D721Med (cell line): ENCODE measurements at places on chromosomes 1 and 21.

DNA sequence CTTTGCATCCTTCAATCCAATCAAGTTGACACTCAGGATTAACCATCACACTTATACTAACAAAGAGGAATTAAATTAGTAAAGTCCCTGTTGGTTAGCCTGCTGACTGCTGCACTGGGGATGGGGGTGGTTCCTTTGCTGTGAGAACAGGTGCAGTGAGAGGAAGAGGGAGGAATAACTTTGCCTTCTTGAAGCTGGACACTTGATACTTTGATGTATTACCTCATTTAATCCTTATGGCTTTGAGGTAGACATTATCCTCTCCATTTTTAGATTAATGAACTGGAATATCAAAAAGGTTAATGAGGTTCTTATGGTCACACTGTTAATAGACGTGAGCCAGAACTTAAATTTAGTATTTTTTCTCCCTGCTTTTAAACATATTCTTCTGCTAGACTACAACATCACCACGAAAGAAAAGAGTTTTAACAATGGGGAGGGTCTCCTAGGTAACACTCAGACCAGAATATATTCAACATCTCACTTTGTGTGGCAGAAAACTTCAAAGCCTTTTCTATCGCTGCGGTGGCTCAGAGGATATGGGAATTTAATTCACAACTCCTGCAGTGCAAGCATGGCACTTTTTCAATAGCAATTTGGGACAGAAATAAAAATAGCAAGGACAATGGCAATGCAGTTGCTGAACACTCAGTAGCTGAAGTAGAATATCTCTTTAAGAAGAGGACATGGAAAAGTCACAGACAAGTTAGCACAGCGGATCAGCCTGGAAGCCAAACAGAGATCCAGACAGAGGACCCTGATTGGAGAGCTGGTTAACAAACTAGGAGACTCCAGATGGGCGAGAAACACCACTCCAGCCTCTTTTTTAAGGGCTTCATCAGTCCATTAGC is 68.8 kb upstream of the DNAH14 start:
- DNase-seq: no peak

GRCh38 chr1:36857754-36858153 is 176.6 kb downstream of the GRIK3 start:
- DNase-seq: no peak

GRCh38 chr1:156667968-156668709 is 9.1 kb downstream of the NES start:
- no peak for DNase-seq

DNA sequence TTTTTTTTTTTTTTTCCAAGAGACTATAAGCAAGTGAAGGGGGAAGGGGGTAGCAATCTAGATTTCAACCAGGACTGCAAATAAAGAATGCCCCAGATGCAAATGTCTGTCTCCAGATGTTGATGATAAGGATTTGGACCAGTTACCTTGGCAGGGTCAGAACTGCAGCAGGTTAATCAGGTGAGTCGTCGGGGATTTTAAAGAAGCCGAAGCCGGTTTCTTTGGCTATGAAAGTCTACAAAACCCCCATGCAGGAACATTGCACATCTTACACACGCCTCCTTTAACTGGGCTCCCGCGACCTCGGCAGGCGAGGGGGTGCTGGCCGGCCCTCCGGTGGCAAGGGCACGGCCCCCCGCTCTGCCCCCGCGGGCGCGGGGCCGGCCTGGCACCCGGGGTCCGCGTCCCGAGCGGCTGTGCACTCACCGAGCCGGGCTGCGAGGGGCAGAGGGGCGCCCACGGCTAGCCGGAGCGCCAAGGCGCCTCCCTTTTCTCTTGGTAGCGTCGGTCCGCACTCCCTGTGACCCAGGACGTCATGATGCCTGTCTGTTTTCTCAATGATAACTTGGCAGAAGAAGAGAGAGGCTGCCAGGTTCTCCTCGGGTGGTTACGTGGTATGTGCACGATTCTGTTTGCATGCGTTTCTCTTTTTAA is 366.3 kb upstream of the ESRRG start:
- no peak for DNase-seq

GRCh38 chr21:24045373-24045772 is 1561.9 kb downstream of the MRPL39 start:
- DNase-seq: no peak

DNA sequence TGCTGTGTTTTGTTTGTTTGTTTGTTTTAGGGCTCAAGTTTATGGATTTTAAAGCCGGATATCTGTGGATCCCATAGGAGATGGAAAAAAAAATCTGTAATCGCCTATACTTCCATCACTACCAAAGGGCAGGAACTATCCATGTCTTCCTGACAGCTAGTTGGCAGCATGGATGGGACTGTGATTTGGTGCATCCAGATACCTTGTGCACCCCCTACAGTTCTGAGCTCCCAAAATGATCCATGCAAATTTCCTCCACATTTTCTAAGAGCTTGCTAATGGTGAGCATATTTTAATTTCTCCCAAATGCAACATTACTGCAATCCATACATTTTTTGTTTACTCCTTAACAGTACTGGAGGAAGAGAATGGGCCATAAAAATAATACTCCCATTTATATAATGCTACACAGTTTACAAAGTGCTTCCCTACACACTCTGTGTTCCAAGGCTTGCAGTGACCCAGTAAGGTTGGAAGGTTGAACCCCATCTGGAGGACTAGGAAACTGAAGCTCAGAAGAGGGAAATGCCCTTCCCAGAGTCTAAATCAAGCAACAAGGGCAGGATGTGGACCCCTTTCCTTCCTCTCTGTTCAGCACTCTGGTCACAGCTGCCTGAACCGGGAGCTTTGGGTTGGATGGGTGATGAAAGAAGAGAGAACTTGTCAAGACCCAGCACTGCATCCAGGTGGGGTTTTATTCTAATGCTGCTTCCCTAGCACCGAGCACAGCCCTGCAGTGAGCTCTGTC is 48.0 kb downstream of the CAPN8 start:
- DNase-seq: no peak

DNA sequence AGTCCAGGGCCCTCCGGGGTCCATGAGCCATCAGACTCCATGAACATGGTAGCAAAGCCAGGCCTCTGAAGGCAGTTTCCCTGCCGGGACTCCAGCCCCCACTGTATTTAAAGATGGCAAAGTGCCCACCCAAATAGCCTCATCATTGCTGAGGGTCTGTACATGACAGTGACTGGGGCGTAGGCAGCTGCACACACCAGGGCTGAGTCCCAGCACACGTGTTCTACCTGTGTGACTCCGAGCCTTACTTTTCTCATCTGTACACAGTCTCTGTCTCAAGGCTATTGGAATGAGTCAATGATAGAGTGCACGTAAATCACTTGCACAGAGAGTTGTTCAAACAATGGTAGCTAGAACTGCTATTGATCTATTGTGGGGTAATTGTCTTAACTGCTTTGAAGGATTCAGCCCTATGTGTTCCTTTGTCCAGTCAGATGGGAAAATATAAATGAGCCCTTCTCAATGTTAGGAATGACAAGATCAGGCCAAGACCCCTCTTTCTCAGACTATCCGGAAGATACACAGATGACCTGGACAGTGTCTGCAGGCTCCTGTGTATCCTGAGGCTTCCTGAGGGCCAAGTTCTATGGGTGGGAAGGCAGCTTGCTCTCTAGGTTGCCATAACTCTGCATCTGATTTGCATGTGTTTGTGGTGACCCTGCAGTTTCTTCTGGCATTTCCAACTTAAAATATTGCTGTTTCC is 48.9 kb downstream of the RASSF5 start:
- DNase-seq: no peak

DNA sequence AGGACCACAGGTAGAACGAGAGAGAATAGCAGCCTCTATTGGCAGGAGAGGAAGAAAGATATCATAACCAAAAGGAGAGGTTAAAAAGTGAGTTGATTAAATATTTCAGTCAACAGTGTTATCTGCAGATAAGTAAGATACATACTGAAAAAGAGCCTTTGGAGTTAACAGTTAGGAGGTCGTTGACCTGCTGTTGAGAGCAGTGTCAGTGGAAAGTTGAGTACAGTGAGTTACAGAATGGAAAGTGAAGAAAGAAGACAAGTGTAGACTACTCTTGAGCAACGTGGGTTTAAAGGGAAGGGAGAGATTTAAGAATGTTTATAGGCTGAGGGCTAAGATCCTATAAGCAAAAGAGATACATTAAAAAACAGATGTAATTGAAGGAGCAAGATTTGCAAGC is 30.2 kb downstream of the GNAT2 start:
- no peak for DNase-seq

DNA sequence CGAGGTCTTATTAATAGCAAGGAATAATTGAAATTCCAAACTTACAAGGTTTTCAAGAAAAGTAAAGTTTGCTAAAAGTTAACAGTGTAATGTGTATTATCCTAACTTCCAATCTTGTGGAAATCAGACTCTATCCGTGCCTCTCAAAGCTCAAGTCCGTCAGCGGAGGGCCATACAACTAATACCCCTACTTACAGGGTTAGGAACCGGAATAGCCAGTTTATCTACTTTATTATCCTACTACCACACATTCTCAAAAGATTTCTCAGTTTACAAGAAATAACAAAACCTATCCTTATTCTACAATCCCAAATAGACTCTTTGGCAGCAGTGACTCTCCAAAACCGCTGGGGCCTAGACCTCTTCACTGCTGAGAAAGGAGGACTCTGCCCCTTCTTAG is 457.8 kb downstream of the PTPRC start:
- no peak for DNase-seq

GRCh38 chr1:45359882-45360513 is 19.8 kb upstream of the MUTYH start:
- no peak for DNase-seq

DNA sequence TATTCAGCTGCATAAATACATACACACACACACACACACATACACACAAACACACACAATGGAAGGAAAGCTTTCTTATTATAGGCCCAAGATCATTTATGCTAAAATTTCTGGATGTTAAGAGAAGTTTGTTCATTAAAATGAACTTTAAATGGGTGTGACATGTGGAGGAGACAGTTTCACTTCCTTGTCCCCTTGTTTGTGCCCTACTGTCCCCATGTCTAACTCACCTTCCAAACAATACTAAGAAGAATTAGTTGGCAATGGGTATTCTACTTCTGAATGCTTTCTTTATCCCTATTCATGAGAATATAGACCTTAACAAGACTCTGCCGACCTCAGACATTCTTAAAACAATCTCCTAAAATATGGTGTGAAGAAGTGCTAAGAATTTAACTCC is 63.5 kb upstream of the NRIP1 start:
- DNase-seq: no peak

- peak; percentile 55 for DNase-seq
These were observed at the start of gene TTLL7 for GRCh38 chr1:83998498-83999315. TSS of gene TTLL7 (minus strand) at chr1:83999132. CDS start at chr1:83952211, 46,921 bp downstream.

DNA sequence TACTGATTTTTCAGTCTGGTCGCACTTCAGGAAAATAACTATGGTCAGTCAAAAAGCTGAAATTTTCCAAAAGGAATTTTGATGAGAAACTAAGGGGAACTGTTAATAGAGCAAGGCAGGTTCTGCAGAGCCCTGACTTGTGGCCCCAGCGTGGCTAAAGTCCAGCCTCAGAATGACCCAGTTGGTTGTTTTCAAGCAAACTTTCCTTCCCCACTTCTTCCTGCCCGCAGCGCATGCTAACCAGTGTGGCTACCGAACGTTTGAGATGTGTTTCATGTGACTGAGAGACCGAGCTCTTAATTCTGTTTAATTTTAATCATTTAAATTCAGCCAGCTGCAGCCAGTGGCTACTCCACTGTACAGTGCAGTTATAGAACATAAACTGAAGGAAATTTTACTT is 6.2 kb upstream of the IL10RB start:
- DNase-seq: no peak

DNA sequence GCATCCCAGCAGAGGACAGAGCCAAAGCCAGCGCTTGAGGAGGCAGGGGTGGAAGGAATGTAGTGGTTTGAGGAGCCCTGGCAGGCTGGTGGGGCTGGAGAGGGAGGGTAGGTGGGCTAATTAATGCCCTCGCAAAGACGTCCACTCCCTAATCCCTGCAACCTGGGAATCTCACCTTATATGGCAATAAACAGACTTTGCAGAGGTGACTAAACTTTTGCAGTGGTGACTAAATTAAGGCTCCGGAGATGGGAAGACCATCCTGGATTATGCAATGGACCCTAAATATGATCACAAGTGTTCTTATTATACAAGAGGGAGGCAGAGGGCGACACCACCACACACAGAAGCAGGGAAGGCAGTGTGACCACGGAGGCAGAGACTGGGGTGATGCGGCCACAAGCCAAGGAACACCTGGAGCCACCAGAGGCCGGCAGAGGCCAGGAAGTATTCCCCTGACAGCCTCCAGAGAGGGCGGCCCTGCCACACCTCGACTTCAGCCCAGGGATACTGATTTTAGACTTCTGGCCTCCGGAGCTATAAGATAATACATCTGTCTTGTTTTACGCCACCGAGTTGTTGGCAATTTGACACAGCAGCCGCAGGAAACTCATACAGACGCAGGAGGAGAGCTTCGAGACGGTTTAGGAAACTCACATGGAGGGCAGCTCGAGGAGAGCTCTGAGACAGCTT is 23.1 kb upstream of the NPPB start:
- DNase-seq: no peak

DNA sequence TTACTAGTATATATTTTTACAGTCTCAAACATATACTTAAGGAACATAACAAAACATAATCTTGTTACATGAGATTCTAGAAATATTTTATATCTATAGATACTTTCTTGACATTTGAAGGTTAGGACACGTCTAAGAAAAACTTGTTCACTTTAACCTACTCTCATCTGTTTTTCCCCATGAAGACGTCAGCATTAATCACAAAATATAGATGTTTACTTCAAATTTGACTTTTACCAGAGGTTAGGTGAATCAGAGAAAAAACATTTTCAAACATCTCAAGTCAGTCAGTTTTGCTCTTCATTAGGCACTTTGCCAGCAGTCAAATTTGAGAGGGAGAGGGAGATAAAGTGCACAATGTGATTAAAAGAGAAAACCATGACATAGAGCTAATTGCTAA is 47.7 kb downstream of the BRINP3 start:
- no peak for DNase-seq

- DNase-seq: no peak
These were observed 186.7 kb upstream of the NFIA start for GRCh38 chr1:60895701-60896100.

DNA sequence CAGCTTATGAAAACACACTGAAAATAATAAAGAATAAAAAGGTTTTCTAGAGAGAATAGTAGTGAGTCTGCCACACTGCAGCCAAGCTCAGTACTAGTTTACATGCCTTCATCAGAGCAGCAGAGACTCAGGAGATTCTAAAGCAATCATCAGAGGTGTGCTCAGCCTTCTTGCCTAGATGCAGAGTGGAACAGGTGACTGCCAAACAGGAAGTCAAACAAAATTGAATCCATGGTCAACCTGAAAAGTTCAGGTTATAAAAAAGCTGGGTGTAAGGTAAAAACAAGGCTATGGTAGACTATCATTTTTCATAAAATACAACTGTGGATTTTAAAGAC is 165.3 kb upstream of the C1orf105 start:
- no peak for DNase-seq

GRCh38 chr1:159448181-159448580 is 8.7 kb downstream of the OR10J1 start:
- DNase-seq: no peak

GRCh38 chr1:178947677-178947981 is 76.8 kb upstream of the ANGPTL1 start:
- no peak for DNase-seq
